Caudate nucleus (tissue), 63 donors: ENCODE measurements at places on chromosomes 12 and 14.

DNA sequence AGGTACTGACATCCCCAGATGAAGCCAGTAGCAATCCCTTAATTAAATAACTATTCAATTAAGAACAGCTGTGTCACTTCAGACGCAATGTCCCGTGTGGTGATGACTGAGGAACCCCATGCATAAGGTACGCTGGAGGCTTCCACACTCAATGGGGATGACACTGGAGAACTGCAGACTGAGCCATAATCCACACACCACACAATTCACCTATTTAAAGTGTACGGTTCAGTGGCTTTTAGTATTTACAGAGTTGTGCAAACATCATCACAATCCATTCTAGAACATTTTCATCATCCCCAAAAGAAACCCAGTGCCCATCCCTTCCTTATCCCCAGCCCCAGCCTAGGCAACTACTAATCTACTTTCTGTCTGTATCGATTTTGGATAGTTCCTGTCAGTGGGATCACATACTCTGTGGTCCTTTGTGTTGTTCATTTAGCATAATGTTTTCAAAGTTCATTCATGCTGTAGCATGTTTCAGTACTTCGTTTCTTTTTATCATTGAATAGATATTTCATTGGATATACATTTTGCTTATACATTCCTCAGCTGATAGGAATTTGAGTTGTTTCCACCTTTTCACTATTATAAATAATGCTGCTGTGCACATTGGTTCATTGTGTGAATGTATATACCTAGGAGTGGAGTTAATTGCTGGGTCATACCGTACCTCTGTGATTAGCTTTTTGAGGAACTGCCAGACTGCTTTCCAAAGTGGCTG lies 61.1 kb downstream of the NINJ2 start:
- no peak for DNase-seq

GRCh38 chr14:95936041-95936440 lies 59.4 kb downstream of the TUNAR start:
- DNase-seq: no peak

DNA sequence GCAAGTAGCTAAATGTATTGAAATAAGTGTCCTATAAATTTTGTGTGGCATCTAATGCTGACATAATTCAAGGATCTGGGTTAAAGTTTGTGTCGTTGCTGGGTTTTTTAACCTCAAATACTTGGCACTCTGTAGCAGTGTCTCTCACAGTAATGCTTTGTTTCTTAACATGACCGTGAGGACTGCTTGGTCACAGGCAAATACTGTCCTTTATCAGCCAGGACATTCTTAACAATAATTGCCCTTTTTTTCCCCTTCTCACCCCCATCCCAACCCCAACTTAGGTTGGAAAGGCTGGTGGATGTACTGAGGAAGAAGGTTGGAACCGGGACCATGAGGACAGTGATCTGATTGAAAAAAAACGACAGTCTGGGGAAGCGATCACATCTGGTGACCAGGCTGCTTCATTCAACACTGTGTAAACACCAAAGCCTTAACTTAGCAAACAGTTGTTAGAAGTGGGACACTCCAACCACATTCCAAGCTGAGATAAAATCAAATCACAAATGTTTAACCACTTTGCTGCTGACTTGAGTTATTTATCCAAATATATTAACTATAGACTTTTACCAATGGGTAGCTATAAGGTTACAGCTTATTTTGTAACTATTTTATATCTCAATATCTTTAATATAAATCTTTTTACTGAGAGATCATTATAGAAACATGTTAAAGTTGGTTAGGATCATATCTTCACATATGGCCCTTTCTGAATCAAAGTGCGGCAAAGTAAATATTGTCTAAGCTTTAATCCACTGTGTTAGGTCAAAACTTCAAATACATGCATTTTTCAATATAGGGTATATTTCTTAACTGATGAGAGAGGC lies 48.2 kb downstream of the FOXA1 start:
- no peak for DNase-seq

GRCh38 chr14:79466938-79467527 lies 744.3 kb downstream of the DIO2 start:
- no peak for DNase-seq
